ENCODE measurements at places on chromosomes 7 and 10.
A peak's percentile ranks its signal among the peaks of the same experiment; 100 is the strongest.

DNA sequence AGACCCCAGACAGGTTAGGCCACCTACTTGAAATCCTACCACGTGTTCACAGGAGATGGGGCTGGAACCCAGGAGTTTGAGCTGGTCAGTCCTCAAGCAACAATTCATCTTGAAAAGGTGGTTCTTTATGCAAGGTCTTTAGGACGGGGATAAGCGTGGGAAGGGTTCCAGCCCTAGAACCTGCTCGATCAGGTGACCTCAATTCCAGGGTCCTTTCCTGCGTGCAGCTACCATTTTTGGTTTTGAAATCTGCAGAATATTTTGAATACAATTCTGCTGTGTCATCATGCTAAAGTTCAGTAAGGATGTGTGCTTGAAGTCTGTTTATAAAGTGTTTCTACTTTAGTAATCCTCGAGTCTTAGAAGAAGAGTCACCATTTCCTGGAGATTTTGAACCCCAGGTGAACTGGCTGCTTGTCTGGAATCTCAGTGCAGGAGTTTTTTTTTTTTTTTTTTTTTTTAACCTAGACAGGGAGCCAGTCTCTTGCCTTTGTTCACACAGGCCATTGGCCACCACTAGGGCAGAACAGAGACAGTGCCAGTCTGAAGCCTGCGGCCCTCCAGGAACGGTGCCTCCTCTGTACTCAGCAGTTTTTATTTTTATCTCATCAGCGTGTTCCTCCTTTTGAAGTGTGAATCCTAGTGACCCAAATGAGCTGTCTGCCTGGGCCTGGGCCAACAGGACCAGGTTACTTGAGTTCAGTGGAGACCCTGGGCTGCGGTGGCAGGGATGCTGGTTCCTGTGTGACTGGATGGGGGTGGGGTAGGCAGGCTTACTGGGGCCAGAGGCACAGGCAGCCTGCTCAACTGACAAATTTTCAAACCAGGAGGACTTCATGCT lies 54.6 kb downstream of the EEPD1 start:
- peak; percentile 16 for DNase-seq

DNA sequence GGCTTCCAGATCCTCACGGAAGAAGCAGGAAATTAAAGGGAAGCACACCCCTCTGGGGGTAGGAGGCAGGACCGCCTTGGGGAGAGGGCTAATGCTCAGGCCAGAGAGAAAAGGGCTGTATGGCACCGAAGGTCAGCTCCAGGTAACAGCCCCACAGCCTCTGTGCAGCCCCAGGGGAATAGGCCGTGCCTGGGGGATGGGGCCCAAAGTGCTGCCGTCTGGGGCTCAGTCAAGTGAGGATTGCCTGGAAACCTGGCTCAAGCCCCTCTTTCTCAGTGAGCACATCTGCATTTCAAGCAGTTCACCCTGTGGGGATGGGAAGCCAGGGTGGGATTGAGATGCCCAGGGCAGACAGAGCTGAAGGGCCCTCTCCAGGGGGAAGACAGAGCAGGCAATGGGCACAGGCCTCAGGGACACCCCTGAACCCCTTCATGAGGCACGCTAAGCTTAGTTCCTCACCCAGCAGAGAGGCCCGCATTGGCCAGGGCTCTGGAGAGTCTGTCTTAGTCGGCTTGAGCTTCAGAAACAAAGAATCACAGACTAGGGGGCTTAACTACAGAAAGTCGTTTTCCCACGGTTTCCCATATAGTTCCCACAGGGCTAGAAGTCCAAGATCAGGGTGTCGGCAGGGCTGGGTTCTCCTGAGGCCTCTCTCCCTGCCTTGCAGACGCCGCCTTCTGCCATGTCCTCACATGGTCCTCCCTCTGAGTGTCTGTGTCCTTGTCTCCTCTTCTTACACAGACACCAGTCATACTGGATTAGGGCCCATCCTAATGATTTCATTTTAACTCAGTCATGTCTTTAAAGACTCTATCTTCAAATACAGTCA lies 118.2 kb downstream of the PTPN20 start:
- no peak for DNase-seq

DNA sequence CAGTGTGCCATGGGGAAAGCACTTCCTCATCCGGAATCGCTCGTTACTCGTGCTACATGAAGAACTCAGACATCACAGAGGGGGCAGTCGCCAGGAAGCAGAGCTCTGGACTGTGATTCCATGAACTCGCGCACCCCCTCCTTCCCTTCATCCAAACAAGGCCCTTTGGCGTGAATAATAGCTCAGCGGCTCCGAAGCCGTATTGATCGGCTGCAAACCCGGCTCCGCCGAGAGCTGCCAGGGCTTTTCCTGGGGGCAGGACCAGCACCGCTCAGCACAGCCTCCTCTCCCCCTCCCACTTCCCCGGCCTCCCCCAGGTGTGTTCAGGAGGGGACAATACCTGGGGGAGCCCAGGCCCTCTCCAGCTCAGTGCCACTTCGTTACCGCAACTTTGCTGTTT lies 129.0 kb upstream of the TCF7L2 start:
- no peak for DNase-seq

DNA sequence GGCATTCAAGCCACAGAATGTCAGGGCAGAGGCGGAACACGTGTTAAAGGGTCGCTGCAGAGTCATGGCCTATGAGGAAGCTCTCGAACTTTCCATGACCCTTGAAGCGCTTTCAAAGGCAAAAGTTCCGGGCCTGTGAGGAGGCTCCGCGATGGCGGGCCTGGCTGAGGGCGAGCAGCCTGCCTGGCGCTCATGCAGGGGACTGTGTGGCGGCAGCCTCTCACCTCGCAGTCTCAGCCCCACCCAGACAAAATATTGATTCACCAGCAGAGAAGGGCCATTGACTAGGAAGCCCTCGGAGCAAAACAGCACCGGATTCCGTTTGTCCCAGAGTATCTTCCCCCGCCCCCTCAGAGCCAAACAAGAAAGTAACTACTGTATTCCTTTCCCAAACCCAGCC lies 12.8 kb upstream of the CNNM1 start:
- DNase-seq: no peak

DNA sequence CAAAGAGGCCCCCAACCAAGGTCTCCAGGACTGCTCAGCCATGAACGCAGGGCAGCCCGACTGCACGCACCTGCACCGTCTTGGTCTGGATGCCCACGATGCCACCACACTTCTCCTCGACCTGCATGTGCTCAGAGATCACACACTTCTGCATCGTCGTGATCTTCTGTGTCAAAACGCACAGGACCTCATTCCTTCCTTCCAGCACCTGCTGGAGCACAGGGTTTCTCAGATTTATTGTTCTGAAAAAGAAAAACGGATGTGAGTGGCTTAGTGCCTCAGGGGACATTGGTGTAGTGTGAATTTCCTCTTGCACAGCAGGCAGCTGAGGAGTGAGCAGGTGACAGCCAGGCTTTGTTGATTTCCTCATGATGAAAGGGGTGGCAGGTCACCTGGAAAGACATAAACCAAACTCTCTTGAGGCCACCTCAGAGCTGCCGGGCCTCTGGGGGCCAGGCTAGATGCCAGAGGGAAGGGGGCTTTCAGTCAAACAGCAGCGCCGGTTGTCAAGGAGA lies 38.2 kb downstream of the GSDME start:
- no peak for DNase-seq

GRCh38 chr7:152979376-152979775 lies 219.8 kb downstream of the ACTR3B start:
- DNase-seq: no peak

- peak; percentile 22 for DNase-seq
Measured at GRCh38 chr10:132643709-132644526, 106.3 kb downstream of the INPP5A start.

GRCh38 chr7:102978284-102978683 lies 65.5 kb downstream of the LRRC17 start:
- DNase-seq: peak; percentile 26

- DNase-seq: no peak
Measured at GRCh38 chr10:7383442-7383841, 27.4 kb downstream of the SFMBT2 start.

GRCh38 chr7:128833148-128833945 lies 3.1 kb downstream of the FLNC start:
- DNase-seq: peak; percentile 89

DNA sequence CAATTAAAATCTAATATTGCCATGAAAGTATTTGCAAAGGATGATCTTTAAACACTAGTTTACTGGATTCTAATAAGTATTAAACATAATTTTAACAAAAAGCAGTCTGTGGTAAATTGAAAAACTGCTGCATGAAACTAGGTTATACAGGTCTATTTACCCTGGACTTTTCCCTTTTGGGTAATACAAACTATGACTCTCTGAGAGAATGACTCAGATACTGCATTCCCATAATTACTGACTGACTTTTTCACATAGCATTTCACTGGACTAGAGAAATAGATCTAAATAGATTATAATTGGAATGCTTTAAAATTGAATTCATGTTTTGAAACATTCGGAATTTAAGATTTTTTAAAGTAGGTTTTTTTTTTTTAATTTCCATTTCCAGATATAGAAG lies 395.7 kb downstream of the THSD7A start:
- peak; percentile 21 for DNase-seq

DNA sequence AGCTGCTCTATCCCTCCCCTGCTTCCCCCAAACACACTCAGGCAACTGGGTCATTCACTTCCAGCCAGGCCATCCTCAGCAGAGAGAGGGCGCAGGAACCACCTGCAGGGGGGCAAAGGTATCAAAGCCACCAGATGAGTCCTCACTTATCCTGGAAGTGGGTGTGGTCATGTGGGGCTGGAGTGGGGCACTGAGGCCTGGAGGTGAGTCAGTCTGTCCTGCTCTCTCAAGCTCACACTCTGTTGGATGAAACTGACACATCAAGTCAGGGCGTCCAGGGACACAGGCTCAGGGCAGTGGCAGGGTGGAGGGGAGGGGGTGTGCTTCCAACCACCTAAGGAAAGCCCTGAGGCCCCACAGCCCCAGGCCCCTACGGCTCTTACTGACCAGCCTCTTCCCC lies 8.0 kb upstream of the ELFN1 start:
- DNase-seq: no peak

DNA sequence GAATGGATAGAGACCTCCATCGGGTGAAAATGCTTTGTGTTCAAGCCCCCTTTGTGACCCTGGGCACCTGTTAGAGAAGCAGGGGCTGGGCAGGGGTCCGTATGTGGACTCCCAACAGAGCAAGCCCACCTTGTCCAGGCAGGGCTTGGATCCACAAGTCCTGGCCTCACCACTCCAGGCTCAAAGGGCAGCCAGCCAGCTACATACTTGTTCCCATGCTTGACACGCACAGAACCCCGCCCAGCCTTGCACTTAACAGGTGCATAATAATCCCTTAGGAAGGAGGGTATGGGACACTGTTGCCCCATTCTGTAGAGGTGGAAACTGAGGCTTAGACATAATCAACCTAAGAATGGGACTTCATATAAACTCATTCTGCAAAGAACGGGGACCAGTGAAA lies 160.6 kb downstream of the PRKAG2 start:
- DNase-seq: no peak

DNA sequence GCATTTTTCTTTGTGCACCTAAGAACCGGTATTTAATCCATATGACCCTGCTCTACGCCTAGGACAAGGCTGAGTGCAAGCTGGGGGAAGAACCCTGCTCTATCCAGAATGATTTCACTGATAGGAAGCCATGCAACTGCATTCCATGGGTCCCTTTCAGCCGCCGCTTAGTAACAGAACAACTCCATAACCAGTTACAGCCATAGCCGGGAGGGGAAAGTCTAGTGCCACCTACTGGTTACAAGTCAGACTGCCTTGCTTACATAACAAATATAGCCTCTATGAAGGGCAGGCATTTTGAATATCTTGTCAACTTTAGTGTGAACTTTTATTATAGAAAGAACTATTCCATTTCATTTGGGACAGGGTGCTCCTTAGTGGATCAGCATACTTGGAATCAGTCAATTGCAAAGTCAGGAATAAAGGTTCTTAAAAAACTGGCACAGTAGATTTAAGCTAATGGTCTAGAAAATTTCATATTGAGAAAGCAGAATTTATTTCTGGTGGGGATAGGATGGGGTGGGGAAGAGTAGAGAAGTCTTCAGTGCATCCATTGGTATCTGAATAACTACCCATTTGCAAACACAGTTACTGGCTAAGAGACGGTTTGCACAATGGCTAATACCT lies 521.7 kb downstream of the ADRA2A start:
- DNase-seq: peak; percentile 47

- DNase-seq: no peak
Measured at GRCh38 chr10:12500381-12501303, 151.3 kb downstream of the CAMK1D start.

- no peak for DNase-seq
Measured at GRCh38 chr7:103795787-103796186, 193.7 kb downstream of the RELN start.

DNA sequence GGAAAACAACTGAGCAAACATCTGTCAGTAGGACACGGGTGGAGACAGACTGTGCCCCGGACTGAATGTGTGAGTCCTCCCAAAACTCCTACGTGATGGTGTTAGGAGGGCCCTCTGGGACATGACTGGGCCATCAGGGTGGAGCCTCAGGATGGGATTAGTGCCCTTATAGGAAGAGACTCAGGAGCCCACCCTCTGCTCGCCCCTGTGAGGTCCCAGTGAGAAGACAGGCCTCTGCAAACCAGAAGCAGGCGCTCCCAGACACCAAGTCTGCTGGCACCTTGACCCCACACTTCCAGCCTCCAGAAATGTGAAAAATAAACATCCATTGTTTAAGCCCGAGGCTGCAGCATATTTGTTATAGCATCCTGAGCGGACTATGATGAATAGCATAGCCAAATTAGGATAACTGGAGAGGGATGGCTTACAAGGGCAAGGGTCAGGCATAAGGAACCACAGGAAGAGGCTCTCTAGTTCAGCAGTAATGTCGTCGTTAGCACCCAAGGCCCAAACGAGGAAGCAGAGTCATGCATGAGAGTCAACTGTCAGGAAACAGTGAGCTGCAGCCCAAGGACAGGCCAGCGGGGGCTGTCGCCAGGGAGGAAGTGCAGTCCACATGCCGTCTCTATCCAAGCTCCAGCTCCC lies 50.6 kb downstream of the PTPRN2 start:
- DNase-seq: no peak

DNA sequence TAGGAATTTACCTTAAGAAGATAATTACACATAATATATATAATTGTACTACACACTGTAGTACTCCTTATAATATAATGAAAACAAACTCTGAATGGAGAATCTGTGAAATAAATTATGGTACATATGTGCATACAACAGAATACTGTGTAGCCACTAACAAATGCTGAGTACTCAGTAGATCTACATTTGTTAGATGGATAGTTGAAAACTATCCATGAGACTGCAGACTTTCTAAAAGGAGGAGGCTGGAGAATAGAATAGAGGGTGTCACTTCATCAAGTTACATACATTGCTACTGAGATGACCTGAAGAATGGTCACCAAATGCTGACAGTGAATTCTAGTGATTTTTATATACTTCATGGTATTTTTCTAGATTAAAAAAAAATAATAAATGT lies 68.7 kb upstream of the OGDHL start:
- DNase-seq: no peak

Data from foreskin fibroblast (primary cell).